ENCODE measurements at places on chromosomes 1 and 21.

DNA sequence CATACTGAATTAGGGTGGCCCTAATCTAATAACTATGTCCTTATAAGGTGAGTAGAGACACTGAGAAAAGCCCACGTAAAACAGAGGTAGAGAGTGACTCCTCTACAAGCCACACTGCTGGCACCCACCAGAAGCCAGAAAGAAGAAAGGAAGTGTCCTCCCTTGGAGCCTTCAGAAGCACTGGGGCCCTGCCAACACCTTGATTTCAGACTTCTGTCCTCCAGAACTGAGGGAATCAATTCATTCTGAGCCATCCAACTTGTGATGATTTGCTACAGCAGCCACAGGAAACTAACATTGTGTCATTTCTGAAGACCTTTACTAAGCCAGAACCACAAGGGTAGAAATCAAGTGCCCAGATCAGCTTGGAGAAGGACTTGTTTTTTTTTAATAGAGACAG lies 15.0 kb downstream of the GNB1 start:
- no peak for DNase-seq

GRCh38 chr1:15219280-15220023 lies 27.6 kb upstream of the FHAD1 start:
- DNase-seq, result no peak

DNA sequence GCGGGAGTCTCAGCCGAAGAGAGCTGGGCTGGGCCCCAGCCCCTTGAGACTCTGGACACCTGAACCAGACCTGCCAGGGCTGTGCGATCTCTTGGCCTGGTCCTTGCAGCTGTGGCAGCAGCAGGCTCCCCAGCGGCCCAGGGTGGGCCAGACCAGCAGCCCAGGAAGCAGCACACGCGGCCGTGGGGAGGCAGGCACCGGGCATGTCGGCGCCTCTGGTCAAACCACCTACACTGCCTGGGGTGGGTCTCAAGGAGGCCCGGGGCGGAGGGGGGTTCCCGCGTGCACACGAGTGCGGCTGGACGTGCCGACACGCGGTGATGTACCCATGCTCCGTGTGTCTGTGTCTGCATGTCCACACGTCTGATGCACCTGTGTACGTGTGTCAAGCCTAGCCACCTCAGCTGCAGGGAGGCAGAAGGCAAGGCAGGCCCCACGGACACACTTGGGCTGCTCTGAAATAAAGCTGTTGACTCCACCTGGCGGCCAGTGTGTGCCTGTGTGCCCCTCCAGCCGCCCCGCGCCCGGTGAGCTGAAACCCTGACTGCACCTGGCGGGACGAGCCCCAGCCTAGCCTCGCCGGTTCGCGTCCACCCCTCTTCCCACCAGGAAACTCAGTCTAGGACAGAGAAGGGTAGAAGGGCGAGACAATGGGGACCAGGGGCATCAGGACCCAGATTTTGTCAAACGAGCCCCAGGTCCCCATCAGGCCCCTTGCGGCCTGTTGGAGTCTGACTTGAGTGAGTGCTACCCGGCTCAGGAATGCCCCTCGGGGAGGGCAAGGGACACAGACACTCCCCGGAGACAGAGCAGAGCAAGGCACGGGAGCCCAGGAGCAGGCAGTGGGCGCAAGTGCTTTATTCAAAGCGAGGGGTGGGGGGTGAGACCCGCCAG lies 11.6 kb downstream of the SCNN1D start:
- DNase-seq, result peak; percentile 62

- DNase-seq, result no peak
These were observed 8.6 kb upstream of the RERE start for GRCh38 chr1:8825985-8826481.

GRCh38 chr1:98702976-98703375 lies 41.5 kb downstream of the SNX7 start:
- DNase-seq, result no peak

DNA sequence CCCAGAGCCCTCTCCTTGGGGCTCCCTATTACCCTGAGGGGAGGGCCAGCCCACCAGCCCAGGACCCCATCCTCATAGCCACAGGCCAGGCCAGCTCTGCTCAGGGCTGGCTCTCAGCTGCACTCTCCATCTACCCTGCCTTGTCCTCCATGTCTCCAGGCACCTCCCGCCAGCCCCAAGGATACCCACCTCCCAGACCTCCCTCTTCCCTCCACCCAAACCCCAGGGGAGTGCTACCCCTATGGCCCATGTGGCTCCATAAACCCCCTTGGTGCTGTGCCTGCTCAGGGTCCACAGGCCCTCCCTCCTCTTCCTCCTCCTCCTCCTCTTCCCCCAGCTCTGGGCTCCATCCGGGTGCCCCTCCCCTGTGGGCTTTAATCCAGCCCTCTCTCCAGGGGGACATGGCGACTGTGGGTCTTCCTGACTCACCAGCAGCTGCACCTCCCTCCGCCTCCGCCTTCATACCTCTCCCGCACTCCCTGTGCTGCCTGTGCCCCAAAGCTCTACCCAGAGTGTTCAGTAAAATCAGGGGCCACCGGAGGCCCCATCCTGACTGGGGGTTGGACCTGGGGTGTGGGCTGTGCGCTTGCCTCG lies 9.1 kb downstream of the YBEY start:
- no peak for DNase-seq

DNA sequence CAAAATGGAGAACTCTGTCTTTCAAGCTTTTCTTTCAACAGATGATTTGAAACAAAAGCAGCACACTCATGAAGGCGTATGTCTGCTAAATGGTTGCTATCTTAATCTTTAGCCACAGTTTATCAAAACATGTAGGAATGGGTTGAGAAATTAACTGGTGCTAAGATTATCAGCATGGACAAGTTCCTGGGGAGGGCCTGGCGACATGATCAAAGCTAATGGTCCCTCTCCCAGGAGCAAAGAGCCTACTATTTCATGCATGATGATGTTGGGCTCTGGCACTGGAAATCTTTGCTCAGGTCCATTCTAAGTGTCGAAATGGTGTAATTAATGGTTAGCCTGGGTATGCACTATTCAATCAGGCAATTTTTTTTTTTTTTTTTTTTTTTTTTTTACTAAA lies 91.7 kb downstream of the SLC45A1 start:
- DNase-seq, result no peak

- no peak for DNase-seq
These were observed 55.5 kb downstream of the SLAMF6 start for GRCh38 chr1:160467576-160467975.

DNA sequence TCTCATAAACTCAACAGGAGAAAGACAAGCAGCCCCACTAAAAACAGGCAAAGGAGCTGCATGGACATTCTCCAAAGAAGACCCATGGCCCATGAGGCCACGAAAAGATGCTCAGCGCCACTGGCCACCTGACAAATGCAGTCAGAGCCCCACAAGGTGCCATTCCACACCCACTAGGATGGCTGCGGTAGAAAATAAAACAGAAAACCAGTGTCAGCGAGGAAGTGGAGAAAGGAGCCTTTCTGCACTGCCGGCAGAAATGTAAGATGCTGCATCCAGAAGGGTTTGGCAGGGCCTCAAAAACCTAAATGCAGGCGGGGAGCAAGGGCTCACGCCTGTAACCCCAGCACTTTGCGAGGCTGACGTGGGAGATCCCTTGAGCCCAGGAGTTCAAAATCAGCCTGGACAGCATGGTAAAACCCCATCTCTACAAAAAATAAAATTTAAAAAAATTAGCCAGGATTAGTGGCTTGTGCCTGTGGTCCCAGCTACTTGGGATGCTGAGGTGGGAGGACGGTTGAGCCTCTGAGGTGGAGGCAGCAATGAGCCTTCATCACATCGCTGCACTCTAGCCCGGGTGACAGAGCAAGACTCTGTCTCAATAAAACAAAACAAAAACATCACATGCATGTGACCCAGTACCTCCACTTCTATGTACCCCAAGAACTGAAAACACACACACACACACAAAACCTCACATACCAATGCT lies 4.2 kb downstream of the WNT9A start:
- DNase-seq, result no peak

- DNase-seq, result no peak
These were observed 44.6 kb upstream of the MPZL1 start for GRCh38 chr1:167676916-167677848.

DNA sequence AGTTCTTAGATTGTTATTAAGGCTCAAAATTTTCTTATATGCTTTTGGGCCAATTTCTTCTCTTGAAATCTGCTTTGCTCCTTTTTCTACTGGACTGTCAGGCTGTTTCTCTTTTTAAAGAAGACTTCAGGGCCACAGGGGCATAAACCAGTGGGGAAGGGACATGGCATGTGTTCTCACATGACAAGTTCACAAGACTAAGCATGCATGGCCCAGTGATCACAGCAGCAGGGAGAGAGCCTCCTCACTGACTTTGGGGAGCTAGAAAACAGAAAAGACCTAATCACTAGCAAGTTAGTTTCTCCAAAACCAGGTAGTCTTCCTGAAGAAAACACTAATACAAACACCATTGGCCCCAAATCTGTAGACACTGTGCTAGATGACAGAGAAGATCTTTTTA lies 64.8 kb downstream of the RAB3GAP2 start:
- DNase-seq, result no peak

DNA sequence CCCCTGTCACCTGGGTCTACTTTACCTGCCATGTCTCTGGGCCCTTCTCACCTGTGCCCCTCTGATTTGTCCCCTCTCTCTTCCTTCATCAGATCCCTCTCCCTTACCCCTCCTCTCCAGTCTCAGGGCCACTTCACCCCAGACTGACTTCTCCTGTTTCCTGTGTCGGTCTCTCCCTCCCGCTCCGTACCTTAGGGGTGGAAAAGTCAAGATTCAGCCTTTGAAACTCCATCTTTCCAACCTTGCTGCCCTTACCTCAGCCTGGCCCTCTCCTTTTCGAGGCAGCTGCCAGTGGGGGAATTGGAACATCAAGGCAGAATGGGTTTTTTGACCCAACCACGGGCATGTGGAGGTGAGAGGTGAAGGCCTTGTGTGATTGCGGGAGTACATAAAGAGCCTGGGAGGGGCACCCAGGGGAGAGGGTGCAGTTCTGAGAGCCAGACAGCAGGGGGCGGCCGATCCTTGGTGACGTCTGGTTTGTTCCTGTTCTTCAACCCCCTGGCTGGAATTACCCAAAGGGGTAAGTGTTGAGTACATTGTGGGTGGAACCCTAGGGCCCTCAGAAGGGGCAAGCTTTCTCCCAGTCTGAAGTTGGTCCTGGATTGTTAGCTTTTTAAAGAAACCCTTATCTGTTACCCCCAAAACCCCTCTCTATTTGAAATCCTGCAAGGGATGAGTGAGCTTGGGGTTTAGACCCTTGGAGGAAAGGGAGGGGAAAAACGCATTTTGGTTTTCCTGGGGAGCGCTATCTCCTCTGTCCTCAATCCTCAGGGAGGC lies 12.3 kb upstream of the DMBX1 start:
- peak; percentile 66 for DNase-seq

- DNase-seq, result no peak
These were observed 1.9 kb downstream of the RIMS3 start for GRCh38 chr1:40663324-40664166.

DNA sequence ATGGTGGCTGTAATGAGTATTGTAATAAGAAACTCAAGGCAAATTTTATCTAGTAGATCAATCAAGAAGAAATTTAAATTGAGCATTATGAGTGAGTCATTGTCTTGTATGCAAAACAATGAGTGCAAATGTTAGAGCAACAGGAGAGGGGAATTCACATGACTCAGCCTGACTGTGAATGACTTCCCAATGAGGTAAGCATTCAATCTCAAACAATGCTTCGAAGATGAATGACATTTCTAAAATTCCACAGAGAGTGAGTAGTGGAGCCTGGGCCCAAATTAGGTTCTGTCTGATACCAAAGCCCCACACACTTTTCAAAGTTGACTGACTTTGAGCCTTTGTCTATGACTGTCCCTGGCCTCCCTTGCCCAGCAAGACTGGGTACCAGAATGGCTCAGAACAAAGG lies 738.0 kb downstream of the PTPRU start:
- no peak for DNase-seq

- no peak for DNase-seq
These were observed 214.6 kb downstream of the DUSP10 start for GRCh38 chr1:221527302-221527701.

- DNase-seq, result no peak
These were observed 33.3 kb downstream of the SIM2 start for GRCh38 chr21:36732217-36732616.

DNA sequence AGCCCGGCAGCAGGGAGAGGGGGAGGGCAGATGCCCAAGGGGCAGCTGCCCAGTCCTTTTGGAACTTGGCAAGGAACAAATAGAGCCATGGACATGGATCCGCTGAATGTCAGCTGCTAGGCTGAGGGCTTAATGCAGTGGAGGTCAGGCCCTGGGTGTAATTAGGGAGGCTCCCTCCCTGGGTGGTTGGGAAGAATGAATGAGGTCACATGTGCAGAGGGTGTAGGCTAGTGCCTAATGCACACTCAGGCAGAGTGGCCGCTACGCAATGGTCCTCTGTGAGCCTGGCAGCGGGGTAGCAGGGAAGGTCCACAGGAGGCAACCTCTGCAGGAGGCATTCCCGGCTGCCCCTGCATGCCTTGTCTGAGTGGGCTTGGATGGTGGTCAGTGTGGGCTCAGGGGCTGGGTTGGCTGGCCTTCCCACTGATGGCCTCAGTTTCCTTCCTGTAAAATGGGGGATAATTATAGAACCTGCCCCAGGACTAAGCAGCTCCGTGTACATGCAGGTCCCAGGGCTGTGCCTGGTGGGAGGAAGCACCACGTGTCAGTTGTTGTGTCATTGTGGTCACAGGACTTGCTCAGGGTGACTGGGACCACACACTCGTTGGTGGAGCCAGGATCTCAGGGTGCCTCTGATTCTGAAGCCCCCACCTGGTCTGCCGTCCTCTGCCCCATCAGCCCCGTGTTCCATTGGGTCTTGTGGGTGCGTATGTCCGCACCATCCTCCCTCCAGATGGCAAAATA lies 81.6 kb upstream of the ACTL8 start:
- no peak for DNase-seq

DNA sequence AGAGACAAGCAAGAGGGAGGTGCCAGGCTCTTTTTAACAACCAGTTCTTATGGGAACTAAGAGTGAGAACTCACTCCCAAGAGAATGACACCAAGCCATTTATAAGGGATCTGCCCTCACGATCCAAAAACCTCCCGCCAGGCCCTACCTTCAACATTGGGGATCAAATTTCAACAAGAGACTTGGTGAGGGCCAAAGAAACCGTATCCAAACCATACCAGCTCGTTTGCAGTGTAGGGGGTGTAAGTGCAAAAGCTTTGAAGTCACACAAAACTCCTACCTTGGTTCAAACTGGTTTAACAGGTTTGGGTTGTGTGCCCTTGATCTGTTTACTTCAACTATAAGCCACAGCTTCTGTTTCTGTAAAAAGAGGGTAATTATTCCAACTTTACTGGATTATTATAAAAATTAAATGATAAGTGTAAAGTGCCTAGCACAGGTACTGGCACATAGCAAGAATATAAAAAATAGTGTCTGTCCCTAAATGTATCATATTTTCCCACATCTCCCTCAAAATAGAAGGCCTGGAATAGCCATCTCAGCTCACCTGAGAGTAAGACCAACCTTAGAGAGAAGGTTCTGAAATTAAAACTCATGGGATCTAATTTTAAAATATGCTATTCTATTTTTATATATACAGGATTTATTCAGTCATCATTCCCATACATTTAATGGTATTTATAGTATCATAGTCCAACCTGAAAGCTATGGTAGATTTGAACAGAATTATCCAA lies 7.0 kb upstream of the USP25 start:
- no peak for DNase-seq

- DNase-seq, result peak; percentile 92
These were observed 373 bp downstream of the YOD1 start for GRCh38 chr1:207050480-207051190.

- no peak for DNase-seq
These were observed 1049.6 kb upstream of the ADGRL4 start for GRCh38 chr1:80056179-80056578.

Measured in CD4-positive, alpha-beta T cell treated with Interleukin-4 for 4 hours (primary cell).